Activated CD4-positive, CD25-positive, alpha-beta regulatory T cell treated with anti-CD3 and anti-CD28 coated beads, Interleukin-2, amount 50 U/mL, for 72 hours (primary cell): ENCODE measurements at places on chromosomes 1 and 21.

DNA sequence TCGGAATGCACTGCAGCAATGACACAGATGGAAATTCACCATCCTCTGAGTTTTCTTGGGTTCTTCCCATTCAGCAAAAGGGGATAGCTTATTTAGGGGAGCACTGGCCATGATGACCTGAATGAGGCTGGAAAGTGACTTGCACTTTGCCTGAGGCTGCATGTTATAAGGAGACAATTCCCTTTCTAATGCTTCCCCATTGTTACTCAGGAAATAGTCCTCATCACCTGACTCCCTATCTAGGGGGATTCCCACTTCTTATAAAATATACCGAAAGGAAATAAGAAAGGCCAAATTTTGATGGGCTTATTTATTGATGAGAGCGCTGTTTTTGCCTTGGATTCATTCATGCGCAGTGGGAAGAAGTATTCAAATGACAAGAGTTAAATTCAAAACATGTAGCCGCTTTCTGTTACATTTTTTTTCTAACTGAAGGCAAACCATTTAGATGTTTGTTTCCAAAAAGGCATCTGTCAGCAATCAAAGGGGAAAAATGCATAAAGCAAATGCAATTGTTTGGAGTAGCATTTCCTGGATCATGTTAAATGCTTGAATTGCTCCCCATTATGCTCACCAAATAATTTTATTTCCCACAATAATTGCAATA lies 220.3 kb upstream of the NFIA start:
- no peak for DNase-seq

DNA sequence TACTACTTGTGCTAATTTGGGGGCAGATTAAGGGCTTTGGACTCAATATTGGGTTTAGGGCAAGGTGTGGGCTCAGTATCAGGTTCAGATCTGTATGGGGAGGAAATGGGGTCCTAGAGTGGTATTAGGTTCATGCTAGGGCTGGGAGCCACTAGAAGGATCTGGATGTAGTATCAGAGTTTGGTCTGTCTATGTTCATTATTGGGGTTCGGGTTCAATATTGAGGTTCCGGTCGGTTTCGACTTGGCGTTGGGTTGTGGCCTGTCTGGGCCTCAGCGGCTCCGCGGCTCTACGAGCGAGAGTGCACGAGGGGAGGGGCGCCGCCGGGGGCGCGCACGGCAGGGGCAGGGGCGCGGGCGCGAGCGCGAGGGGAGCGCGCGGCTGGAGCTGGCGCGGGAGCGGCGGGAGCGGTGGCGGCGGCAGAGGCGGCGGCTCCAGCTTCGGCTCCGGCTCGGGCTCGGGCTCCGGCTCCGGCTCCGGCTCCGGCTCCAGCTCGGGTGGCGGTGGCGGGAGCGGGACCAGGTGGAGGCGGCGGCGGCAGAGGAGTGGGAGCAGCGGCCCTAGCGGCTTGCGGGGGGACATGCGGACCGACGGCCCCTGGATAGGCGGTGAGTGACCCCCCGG lies at the start of gene PTPRF:
TSS of gene PTPRF (plus strand) at position 401 of the 624 bp plus-strand sequence. CDS start 14,193 bp downstream, outside the sequence.
- DNase-seq = no peak

DNA sequence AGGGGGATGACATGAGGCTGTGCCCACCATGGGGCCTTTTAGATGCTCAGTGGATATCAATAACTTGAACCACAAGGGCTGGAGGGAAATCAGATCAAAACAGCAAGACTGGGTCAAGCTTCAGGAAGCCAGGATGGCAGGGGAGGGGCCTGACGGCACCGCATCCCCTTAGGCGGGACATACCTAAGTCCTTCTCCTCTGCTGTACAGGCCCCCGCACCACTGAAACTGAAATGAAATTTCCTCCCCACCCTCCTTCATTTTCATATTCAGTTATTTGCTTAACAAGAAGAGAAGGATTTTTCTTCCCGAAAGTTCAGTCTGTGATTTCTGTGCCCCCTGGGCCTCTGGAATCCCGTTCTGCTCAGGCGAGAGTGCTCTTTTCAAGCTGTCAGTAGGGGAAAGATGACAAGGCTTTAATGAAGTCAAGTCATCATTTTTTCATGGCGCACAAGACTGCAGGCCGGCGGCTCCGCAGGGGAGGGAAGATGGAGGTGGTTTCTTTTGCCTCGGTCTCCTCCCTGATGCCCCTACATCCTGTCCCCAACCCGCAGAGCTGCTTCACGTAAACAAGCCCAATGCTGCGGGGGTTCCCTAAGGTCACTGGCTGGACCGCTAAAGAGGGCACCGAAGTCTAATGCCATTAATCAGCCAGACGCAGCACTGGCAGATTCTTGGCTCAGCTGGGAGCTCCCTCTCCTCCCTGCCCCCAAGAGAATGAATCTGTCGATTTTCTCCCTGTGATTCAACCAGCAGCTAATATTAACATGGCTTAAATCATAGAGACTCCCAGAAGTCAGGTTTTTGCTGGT lies 264.8 kb downstream of the C1orf94 start:
- no peak for DNase-seq

DNA sequence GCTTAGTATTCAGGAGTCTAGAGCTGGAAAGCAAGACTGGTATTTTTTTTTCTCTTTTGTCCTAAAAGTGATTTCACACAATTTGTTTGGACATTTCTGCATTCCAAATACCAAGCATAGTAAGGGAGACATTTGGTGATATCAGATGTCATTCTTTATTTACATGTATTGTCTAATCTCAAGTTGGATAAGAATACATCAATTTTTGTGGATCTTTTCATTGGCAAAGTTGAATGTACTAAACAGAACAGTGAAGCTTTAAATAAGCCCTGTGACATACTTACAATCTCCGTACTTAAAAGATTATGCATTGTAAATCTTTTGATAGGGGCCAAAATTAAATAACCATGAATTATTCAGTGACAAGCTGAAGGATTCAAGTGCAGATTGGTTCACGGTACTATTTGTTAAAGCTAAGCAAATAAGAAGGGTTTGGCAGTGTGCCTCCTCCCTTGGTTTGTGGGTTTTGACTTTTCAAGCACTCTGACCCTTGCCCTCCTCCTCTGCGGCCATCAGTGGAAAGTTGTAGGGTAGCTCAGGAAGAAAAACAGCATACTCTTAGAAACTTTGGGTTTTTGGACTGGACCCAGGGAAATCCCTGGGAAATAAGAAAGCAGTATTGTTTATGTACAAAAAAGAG lies 663.7 kb downstream of the ADGRL2 start:
- DNase-seq = no peak

DNA sequence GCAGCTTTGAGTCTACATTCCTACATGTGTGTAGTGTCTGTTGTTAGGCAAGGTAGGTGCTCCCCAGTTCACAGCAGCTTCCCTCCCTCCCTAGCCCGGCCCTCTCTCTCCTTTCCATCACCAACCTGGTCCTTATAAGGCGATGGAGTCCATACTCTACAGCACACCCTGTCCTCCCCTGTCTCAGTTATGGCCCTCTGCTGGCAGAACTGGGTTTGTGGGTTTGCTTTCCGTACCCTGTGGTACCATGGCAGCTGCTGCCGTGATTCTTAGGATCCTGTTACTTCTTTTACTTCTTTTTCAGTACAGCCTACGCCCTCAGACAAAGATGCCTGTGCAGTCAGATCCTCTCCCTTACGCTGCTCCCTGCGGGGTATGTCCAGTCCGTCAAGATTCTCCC lies 31.7 kb downstream of the AK5 start:
- no peak for DNase-seq

GRCh38 chr1:212070720-212071302 lies 35.3 kb downstream of the DTL start:
- DNase-seq = no peak

DNA sequence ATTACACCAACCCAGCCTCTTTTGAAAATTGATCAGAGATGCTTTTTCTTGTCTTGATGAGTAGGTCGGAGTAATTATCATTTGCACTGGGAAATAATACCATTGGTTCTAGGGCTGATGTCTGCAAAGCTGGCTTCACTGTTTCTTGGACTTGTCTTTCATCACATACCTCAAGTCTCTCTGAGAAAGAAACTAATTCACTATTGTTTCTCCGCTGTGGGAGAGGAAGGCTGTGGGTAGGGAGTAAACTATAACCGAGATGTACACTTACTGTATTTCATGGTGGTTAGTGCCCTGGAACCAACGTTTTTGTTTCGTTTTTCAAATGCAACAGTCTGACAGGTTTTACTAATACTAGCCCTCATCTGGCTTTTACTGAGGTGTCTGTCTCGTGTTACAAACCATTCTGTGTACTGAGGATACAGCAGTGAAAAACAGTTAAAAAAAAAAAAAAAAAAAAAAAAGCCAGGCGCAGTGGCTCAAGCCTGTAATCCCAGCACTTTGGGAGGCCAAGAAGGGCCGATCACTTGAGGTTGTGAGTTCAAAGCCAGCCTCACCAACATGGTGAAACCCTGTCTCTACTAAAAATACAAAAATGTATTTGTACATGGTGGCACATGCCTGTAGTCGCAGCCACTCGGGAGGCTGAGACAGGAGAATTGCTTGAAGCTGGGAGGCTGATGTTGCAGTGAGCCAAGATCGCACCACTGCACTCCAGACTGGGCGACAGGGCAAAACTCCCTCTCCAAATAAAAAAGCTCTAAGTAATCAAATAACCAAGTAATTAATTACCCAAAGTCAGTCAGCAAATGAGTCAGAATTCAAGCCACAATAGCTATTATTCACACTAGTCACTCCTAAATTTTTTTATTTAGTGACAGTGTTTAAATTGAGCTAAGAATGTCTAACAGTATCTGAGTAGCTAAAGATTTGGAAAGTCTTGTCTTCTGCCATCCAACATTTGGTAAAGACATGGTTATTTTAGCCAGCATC lies 23.3 kb downstream of the TOMM20 start:
- DNase-seq = no peak

GRCh38 chr1:31869449-31869848 lies 53.6 kb upstream of the SPOCD1 start:
- DNase-seq = no peak

DNA sequence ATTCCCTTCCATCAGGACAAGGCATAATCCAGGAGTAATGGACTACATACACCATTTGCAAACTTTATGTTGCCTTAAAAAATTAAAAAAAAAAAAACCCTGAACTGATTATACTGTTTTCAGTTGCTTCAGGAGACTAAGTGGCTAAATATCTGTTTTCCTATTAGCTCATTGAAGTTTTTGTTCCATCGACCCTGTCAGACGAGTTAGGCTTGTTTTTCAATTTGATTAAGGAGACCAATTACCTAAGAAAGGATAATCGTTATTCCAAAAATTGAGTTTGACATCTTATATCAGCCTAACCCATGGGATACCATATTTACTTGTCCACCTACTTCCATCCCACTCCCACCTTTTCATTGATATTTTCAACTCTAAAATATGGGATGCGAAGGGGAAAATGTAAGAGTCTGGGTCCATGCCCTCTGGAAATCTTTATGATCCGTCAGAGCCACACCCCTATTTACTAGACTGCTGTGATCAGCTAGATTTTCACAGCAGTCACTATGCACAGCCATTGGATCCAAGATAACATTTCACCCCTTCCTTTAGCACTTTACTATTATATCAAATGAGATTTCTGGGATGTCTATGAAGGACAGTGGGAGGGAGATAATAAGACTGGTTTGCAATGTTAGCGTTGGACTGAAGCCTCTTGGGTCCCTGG lies 41.0 kb downstream of the IL12RB2 start:
- DNase-seq = no peak

DNA sequence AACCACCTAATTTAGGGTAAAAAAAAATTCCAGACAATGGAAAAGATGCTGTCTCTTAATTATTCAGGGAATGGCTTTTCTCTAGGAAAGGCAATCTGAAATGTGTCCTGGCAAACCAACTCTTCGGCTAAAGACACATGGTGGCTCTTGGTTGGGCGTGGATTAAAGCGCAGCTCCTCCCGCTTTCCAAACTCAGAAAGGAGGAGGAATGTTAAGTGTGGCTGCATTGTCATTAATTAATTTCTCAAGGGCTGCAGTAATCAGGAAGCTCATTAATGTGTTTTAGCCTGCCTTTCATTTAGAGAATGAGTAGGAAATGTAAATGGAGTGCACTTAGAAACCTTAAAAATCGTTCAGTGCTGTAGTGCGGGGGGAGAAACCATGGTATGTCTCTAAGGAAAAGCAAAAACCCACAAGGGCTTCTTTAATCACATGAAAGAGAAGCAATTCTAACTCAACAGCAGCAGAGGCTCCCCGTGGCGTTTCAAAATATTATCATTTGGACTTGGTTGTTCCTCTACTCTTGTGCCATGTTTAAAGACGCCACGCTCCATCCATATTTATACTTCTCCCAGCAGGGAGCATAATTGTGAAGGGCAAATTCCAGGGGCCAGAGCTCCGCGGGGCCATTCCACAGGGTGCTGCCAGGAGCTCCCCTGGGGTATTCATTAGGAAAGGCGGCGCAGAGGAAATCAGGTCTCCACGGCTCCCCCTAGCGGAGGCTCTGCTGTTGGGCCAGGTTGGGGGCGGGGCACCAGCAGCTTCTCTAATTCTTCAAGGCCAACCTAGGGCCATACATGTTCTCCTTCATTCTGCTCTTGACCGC lies 91.9 kb upstream of the SSX2IP start:
- DNase-seq = peak; percentile 81

DNA sequence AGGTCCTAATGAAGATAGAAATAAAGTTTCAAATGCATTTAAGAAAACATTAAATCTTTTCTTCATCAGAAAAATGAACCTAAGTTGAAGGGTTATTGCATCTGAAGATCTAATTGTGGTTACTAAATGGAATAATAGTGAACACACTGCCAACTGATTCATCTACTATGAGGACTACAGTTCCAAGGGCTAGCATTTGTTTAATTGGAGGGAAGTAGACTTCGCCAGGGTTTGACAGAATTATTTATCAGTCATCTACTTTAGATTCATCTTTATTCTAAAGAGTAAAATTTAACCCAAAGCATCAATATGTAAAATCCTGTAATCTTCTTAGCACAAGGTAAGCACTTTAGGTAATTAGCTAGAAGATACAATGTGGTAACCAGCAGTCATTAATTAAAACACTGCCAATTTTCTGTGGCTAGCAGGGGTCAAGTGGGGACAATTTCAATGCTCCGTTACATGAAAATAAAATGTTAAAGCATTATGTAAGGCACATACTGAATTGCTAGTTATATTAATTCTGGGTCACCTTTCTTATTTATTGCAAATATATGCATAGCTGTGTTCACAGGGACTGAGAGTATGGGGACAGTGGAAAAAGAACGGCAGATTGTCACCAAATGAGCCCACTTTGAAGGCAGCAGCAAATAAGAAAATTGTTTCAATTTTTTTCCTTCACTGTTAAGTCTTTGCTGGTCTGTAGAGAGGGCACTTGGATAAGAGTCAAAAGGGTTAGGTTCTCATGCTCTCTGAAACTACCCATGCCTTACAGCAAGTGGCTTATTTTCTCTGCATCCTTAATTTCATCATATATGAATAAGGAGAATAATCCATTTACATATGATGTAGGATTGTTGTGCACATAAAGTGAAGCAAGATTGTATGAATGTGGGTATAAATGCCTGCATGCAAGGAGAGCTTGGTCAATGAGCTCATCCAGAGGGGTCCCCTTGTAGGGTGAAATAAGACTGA lies 416.0 kb downstream of the PCP4 start:
- DNase-seq = no peak

- DNase-seq = no peak
Measured at GRCh38 chr1:12001996-12002493, 17.3 kb upstream of the MIIP start.

- DNase-seq = peak; percentile 31
Measured at GRCh38 chr1:21397813-21398188, 42.1 kb upstream of the NBPF3 start.
